ENCODE measurements at places on chromosomes 7 and 10.
A peak's percentile ranks its signal among the peaks of the same experiment; 100 is the strongest.

GRCh38 chr7:94633014-94633341 is 23.0 kb downstream of the SGCE start:
- no peak for DNase-seq

DNA sequence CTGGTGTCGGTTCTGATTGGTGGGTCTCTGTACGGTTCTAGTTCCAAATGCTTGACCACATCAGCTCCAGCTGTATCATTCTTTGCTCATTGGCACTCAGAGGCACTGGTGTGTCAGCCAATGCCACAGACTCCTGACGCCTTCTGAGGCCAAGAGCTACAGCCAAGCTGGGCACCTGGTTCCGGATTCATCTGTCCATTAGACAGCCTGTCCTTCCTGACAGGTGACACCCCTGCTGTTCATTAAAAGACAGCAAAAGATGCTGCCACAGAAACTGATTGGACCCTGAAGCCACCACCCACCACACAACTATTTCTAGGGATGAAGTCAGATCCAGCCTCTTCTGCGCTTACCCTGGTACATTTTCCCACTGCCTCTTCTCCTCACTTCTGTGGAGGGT is 35.6 kb downstream of the COL13A1 start:
- DNase-seq, result no peak

- no peak for DNase-seq
Observed at GRCh38 chr10:29634764-29635625, at the start of gene SVIL. Gene SVIL (minus strand): TSS chr10:29634971. CDS start chr10:29555058, 79,913 bp downstream.

- peak; percentile 71 for DNase-seq
Observed at GRCh38 chr10:30857803-30858202, 173.9 kb downstream of the ZNF438 start.

- DNase-seq, result no peak
Observed at GRCh38 chr7:68688416-68689086, 909.7 kb upstream of the AUTS2 start.

GRCh38 chr7:137967143-137968018 is 34.5 kb downstream of the CREB3L2 start:
- DNase-seq, result peak; percentile 50

DNA sequence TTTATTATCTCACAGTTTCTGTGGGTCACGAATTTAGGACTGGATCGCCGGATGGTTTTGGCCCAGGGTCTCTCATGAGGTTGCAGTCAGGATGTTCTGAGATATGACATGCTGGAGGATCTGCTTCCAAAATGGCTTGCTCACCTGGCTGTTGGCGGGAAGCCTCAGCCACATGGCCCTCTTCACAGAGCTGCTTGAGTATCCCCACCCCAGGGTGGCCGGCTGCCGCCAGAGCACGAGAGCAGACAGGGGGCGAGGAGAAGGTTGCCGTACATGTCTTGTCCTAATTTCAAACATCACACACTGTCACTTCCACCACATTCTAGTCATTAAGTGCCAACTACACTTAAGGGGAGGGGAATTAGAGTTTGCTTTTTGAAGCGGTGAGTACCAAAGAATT is 365.8 kb downstream of the FGFR2 start:
- no peak for DNase-seq

GRCh38 chr10:7027913-7028808 is 382.7 kb downstream of the SFMBT2 start:
- DNase-seq, result peak; percentile 90

DNA sequence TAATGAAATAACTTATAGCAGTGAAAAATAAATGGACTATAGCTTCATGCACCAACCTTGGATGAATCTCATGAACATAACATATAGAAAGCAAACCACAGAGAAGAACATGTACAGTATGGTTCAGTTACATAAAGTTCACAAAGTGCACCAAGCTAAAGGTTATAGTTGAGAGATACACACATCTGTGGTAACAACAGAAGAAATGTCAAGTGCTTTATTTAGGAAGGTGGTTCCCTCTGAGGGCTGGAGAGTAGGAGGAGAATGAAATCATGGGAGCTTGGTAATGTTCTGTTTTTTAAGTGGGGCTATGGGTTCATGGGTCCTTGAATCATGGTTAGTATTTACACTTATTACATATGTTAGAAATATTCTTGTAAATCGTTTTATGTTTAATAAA is 323.3 kb downstream of the PHTF2 start:
- DNase-seq, result no peak

- DNase-seq, result no peak
Observed at GRCh38 chr7:131595699-131596098, 39.3 kb upstream of the PODXL start.

- peak; percentile 10 for DNase-seq
Observed at GRCh38 chr7:123070702-123071286, 75.3 kb upstream of the TAS2R16 start.

- DNase-seq, result no peak
Observed at GRCh38 chr7:157679607-157680006, 342.8 kb downstream of the DNAJB6 start.

DNA sequence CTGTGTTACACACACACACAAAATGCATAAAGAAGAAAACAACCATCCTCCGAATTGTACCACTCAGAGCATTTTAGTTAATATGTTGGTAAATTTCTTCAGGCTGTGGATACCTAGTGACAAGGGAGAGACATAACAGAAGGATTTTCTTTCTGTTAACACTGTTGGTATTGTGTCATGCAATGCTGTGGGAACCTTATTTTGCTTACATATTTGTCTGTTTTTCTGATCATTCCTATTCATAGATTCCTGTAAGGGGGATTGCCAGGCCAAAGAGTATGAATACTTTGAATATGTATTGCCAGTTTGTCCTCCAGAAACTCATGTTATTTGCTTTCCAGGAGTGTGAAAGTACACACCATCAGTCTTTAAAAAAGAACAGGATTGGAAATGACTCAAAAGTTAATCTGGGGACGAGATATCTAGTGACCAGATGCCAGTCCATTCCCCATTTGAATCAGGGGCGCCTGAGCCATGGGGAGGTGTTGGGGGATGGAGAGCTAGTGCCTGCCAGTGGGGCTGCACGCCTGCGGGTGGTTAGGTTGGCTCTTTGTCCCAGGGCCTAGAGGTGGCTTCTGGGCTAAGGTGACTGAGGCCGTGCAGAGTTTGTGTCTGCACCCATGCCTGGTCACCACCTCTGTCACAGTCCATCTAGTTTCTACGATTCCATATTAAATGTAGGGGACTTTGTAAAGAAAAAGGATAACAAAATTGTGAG is 142.0 kb downstream of the PTPN20 start:
- DNase-seq, result no peak

DNA sequence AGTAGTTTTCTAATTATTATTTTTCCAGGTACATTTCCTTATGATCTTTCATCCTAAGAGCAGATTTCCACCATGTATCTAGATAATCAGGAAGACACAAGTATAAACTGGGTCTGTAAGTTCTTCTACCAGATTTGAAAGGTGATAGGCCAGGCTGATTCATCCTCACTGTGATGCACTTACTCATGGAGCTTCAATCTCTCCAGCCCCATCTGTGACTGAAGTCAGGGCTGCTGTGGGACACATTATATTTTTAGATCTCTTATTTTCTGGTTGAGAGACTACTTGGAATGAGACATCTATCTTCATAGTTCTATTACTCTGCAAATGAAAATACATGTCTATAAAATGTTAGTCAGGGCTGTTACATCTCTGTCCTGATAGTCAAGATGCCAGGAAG is 85.5 kb upstream of the SLC25A13 start:
- no peak for DNase-seq

- DNase-seq, result no peak
Observed at GRCh38 chr10:28996947-28997551, 291.8 kb upstream of the LYZL1 start.

GRCh38 chr7:123437447-123437995 is 96.9 kb downstream of the IQUB start:
- DNase-seq, result peak; percentile 65

GRCh38 chr7:41624818-41625217 is 78.1 kb downstream of the INHBA start:
- DNase-seq, result no peak

- DNase-seq, result no peak
Observed at GRCh38 chr7:43784030-43784584, 25.6 kb downstream of the BLVRA start.

DNA sequence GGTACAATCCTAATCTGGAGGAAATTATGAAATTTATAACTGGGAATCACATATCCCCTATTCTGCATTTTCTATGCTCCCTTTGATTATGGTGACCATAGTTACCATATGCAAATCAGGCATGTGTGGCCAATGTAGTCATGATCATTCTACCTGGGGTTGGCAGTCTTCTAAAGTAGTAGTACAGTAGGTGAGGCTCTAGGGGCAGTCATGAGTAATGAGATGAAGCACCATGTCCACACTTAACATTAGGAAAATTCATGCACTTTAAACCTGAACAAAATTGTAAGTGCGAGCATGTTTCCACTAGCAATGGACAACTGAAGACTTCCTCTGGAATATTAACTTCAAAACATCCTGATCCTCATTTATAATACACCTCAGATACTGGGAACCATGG is 545.9 kb downstream of the SUGCT start:
- DNase-seq, result peak; percentile 49

DNA sequence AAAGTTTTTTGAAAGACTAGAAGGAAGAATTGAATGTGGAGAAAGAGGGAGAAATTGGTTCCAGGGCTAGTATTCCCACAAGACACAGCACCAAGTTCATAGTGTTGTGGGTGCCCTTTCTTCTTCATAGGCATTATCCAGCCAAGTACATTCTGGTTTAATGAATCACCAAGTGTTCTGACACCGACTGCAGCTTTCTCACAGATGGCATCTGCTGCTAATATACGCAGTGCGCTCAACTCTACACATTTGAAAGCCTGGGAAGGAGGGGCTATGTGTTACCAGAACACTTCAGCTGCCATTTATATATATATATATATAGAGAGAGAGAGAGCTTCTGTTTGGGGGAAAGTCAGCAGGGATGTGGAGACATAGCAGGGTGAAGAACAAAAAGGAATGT is 1168.4 kb downstream of the GATA3 start:
- DNase-seq, result no peak

GRCh38 chr7:82729172-82730030 is 285.8 kb upstream of the CACNA2D1 start:
- peak; percentile 62 for DNase-seq

GRCh38 chr7:99825873-99826272 is 1.9 kb upstream of the CYP3A43 start:
- DNase-seq, result no peak

DNA sequence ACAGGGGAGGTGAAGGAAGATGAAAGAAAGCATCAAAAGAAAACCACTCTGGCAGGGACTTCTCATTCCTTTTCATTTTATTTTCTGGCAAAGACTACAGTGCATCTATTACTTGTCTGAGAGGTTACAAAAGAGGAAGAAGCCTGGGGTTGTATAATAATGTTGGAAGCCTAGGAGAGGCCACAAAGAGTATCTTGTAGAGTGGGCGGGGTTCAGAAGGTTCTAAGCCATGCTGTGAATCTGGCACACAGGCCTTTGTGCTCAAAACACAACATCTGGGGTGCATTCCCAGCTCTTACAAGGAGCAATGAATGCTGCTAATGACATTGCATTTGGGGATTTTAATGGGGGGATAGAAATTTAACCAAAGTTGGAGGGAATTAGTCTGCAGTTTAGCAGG is 49.4 kb downstream of the MRPL32 start:
- peak; percentile 20 for DNase-seq

GRCh38 chr10:118276727-118277126 is 65.4 kb downstream of the FAM204A start:
- no peak for DNase-seq

DNA sequence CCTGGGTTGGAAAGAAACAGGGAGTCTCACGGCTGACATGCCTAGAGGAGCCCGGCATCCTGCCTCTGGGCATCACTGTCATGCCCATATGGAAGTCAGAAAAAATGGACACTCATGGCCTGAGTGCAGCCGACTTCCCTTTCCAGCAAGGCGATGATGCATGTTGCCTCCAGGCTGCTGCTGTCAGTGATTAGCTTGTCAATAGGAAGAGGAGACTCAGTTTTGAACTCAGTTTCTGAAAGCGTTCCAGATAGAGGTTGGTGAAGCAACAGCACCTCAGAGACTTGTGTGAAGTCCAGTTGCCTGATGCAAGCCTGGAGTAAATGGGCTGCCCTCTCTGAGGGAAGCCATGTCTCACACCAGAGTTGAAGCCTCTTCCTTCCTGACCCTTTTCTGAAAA is 148.4 kb downstream of the TPST1 start:
- no peak for DNase-seq

- DNase-seq, result no peak
Observed at GRCh38 chr10:106857213-106857612, 307.3 kb downstream of the SORCS1 start.

GRCh38 chr7:47574482-47575329 is 7.2 kb downstream of the TNS3 start:
- DNase-seq, result peak; percentile 60

- DNase-seq, result no peak
Observed at GRCh38 chr10:7945469-7946187, 108.9 kb upstream of the GATA3 start.

GRCh38 chr10:62326176-62326575 is 48.0 kb upstream of the ZNF365 start:
- DNase-seq, result no peak

DNA sequence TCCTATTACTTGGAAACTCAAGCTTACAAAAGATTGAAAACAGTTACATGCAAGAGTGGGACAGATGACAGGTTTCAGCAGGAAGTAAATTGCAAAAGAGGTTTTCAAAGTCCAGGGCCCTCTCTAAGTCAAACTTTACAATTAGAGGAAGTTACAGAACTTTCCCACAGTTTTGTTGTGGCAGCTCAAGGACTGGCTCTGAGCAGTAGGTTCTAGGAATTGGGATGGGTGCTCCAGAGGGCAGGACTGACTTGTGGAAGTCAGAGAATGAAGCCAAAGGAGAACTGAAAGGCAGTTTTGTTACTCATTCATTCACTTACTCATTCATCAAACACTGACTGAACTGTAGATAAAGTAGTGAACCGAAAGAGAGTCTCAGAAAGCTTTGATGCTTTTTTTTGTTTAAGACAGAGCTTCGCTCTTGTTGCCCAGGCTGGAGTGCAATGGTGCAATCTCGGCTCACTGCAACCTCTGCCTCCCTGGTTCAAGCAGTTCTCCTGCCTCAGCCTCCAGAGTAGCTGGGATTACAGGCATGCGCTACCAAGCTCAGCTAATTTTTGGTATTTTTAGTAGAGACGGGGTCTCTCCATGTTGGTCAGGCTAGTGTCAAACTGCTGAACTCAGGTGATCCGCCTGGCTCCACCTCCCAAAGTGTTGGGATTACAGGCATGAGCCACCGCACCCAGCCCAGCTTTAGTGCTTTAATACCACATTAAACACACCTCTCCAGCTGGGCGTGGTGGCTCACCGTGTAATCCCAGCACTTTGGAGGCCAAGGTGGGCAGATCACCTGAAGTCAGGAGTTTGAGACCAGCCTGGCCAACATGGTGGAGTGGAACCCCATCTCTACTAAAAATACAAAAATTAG is 66.8 kb upstream of the CCNJ start:
- DNase-seq, result peak; percentile 56

GRCh38 chr10:52756966-52757365 is 15.6 kb downstream of the MBL2 start:
- peak; percentile 13 for DNase-seq

- DNase-seq, result no peak
Observed at GRCh38 chr10:107971973-107972372, 807.5 kb upstream of the SORCS1 start.

All from hematopoietic multipotent progenitor cell treated with erythropoietin and hydrocortisone succinate and interleukin-3 and kit ligand, for 4 days (in vitro differentiated cells).